ENCODE measurements at places on chromosomes 3 and 15.
A peak's percentile ranks its signal among the peaks of the same experiment; 100 is the strongest.

- DNase-seq, result no peak
Measured at GRCh38 chr15:65306551-65306950, 2.1 kb downstream of the RNU5B-1 start.

- DNase-seq, result no peak
Measured at GRCh38 chr3:140170612-140171011, 235.6 kb downstream of the CLSTN2 start.

- DNase-seq, result no peak
Measured at GRCh38 chr3:141229132-141229531, 2.5 kb upstream of the PXYLP1 start.

- no peak for DNase-seq
Measured at GRCh38 chr3:155262295-155262694, 31.2 kb downstream of the STRIT1 start.

GRCh38 chr15:77025941-77026411 is 31.1 kb downstream of the PSTPIP1 start:
- no peak for DNase-seq

GRCh38 chr15:91393186-91393585 is 293.1 kb downstream of the SV2B start:
- DNase-seq, result no peak

DNA sequence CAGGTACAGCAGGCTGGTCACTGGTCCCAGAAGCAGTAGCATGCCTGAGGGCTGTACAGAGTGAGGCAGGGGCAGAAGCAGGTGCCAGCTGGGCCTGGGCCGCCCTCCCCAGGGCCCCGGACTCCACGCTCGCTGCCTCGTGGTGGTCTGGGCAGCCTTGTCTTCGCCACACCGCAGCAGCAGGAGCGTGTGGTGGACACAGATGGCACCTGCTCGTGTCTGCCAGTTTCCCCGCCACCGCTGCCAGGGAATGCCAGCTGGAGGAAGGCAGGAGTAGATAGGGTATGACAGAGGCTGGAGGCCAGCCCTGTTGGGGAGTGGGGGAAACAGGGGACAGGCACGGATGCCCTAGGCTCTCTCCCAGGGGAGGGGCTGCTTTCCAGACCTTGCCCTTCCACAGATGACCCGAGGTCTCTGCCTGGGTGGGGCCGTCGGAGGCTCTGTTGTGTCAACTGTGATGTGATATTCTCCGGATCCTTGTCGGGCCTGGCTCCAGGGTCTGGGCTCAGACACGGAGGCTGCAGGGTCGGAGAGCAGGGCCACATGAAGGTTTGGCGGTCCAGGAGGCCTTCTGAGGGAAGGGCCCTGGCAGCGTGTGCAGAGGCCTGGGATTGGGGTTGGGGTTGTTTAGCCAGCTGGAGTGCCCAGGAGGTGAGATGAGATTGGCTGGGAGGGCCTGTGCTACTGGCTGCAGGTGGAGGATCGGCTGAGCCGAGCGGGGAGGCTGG is 33.6 kb downstream of the GOLGA6L10 start:
- no peak for DNase-seq

DNA sequence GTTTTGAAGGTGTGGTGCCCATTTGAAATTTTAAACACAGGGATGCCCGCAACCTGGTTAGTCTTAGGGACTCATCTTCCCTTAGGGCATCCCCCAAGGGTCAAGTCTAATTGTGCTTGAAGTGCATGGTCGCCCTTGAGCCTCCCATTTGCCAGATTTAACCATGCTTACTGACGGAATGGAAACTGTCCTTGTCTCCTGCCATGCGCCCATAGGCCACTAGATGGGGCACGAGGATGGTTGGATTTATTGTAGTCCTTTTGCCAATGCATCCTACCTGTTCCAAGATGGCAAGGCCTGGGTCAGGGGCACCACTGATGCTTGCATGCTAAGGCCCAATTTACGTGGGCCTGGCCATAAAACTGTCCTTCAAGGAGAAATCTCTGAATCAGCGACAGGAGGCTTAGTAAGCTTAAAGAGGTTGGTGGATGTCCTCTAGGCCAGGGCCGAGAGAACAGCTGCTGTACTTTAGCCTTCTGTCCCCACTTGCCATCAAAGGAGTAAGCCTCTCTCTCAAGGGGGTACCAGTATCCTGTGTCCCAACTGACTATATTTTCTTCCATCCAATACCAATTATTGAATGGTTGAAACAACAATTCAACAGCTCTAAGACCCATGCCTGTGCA is 355.4 kb downstream of the OTOL1 start:
- DNase-seq, result peak; percentile 35

- DNase-seq, result peak; percentile 27
Measured at GRCh38 chr15:34621675-34622074, 38.2 kb upstream of the GOLGA8B start.

DNA sequence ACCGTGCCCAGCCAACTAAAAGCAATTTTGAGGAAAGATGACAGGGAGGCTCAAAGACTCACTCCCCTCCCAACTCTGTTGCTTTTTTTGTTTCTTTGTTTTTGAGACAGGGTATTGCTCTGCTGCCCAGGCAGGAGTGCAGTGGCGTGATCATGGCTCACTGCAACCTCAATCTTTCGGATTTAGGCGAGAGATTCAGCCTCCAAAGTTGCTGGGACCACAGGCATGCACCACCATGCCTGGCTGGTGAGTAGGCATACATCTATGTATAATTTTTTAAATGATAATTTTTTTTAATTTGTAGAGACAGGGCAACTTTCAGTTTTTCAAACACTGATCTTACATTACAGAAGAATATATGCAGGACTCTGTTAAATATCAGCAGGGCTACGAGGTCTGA is 15.8 kb upstream of the THUMPD3 start:
- peak; percentile 53 for DNase-seq

DNA sequence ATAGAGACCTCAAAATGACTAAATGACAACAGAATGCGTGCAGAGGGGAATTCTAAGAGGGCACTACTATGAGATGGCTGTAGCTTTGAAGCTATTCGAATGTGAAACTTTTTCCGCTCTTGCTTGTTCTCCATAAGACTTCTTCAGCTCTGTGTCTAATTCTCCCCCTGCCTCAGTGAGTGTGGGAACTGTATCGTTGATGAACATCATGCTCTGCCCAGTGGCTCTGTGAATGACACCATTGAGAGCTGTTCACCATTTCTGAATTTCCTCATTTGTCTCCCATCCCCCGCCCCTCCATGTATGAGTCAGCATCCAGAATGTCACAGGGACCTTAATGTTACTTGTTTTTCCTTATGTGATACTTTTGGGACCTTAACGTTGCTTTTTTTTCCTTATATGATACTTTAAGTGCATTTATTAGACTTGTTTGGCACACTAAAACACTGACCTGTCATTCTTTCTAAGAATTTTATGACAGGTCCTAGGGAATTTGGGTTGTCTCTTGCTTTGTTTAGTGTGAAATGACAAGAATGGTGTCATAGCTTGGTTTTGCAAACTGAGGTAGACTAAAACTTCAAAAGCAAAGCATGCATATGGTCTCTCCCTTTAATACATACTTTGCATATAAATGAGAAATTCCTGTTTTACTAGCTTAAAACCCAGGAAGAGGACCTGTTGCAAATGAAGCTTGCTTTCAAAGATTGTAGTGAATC is 99.6 kb downstream of the FNDC3B start:
- DNase-seq, result peak; percentile 34

DNA sequence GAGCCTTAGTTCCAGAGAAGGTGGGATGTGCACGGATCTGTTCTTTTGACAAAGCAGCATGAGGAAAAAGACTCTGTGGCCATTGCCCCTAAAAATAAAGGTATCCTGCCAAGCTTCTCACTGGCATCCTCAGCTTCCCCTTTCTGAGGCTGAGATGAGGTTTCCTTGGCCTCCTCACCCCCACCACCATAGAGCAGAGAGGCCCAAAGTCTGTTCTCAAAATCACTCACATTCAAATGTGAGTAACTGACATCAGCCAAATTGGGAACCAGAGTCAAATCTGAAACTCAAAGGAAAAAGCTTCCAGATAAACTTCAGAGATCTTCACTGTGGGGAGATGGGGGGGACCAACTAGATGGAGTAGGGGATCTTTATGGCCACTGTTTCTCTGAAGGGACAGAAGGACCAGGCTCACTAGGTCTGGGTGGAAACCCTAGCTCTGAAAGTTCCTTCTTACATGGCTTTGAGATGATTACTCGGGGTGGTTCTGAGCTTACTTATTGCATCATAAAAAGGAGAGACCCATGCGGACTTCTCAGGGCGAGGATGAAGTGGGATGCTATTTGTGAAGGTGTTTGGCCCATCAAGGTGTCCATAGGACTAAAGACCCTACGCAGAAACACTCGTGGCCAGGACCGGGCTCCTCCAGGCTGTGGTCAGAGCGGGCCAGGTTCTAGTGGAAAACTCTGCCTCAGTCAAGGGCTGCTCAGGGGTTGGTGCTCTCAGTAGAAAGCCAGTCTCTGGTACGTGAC is 61.5 kb upstream of the MEF2A start:
- DNase-seq, result no peak

DNA sequence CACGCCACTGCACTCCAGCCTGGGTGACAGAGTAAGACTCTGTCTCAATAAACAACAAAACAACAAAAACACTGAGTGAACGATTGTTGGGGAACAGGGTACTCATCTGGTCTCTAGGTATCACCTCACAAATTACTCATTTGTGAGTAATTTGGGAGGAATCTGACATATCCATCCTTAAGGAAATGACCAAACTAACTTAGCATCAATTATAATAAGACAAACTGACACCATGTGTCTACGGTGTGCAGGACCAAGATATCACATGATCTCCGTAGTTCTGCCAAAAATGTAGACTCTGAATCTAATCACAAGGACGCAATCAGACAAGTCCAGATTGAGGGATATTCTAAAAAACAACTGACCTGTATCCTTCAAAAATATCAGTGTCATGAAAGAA is 12.0 kb upstream of the DAPK2 start:
- no peak for DNase-seq

DNA sequence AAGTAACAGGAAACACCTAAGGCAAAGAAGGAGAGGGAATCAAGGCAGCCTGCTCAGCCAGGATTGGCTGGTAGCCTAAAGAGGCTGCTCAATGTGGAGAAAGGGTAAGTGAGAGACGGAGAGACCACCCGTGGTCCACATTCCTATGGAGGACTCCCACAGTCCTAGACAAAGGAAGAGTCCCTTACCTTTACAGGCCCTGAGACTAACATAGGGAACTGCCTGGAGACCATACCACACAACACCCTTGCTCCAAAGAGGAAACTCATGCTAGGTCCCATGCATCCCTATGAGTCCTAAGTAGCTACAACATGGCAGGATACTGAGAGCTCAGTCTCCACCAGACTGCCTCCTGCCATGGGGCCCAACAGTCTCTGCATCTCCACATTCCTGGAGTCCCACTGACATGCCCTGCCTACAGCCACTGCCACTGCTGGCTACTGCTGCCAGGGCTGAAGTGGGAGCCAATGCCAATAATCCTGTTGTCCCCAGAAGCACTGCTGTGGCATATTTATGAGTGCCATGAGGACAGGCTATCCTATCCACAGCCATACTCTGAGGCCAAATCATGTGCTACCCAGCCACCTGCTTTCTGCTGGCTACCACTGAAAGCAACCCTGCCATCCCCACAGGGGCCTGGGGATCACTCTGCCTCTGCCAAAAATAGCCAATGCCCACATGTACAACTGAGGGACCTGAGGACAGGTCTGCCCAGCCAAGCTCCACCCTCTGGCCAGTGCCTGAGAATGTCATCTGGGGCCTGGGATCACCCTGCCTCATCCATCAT is 45.0 kb downstream of the COPS2 start:
- no peak for DNase-seq

GRCh38 chr3:23900744-23901143 is 16.0 kb downstream of the NKIRAS1 start:
- DNase-seq, result peak; percentile 52

DNA sequence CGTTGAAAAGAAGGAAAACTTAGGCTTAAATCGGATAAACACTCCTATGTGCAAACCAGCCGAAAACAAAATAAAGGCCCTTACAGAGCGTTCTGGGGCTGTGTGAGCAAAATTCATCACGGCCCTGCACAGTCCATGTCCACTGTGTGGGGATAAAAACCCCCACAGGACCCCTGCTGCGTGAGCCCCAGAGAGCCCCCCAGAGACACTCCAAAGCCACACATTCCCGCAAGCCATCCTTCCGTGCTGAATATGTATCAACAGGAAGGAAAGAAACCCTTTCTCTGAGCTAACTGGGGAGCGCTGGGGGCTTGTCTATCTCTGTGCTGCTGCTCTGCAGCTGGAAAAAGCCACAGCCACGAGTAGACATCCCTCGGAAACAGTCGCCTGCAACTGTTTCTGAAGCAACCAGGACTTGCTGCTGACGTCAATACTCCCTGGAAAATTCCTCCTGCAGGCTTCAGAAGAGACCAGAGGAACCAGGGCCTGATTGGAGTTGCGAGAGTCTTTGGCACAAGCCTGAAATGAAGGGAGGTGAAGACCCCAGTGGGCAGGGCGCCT is 72.7 kb downstream of the NUP210 start:
- DNase-seq, result peak; percentile 34

Measured in fibroblast of upper back skin (primary cell).